ENCODE measurements at places on chromosomes 1 and 21.
A peak's percentile ranks its signal among the peaks of the same experiment; 100 is the strongest.

DNA sequence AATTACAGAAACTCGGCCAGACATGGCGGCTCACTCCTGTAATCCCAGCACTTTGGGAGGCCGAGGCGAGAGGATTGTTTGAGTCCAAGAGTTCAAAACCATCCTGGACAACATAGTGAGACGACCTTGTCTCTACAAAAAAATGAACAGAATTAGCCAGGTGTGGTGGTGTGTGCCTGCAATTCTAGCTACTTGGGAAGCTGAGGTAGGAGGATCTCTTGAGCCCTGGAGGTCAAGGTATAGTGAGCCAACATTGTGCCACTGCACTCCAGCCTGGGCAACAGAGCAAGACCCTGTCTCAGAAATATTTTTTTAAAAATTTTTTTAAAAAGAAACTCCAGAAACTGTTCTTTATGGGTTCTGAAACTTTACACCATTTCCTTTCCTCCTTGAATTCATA, 38.4 kb upstream of the IFNGR2 start:
- DNase-seq, result no peak

DNA sequence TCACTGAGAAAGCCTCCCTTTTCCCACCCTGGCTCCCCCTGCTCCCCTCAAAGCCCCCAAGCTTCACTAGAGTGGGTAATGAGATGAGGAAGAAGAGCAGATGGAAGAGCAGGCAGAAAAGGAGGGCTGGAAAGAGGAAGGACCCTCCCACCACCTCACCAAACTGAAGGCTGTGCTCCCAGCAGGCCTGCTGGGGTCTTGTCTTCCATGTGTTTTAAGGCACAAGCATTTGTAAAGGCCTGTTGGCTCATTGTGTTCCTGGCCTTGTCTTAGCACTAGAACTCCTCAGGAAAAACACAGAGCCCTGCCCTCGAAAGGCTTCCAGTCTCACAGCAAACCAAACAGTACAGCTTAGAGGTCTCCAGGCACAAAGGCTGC, 51.5 kb downstream of the TOMM20 start:
- DNase-seq, result no peak

DNA sequence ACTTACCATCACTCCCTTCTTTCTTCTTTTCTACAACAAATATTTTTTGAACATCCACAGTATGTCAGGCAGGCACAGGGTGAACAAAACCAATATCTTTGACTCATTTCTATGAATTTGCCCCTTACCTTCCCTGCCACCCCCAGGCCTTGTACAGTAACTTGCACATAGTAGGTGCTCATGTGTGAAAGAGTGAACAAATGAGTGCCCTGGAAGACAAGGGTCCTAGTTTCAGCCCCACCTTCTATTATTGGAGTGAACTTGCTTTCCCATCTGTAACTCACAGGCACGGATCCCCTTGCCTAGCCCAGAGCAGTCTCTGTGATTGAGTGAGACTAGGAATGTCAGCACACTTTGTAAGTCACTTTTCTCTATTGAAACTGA, 12.8 kb downstream of the ZDHHC18 start:
- DNase-seq, result no peak

DNA sequence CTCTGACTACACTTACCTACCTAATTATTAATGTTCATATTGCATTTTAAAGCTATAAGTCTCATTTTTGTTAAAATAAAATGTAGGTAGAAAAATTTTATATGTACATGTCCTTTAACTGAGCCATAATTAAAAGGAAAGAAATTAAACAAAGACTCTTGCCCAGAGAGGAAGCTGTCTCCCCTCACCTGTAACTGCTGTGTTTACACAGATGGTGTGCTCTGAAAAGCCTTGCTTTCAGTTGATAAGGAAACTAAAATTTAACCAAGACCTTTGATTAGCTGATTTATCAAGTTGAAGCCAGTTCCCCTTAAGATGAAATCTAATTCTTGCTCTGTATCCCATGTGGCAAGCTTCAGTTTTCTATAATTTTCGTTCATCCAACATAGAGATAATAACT, 213.5 kb downstream of the LYPLAL1 start:
- no peak for DNase-seq

GRCh38 chr1:244176201-244176600, 125.1 kb downstream of the ZBTB18 start:
- DNase-seq, result no peak

- no peak for DNase-seq
Measured at GRCh38 chr1:150970808-150971582, 3.6 kb downstream of the CERS2 start.

GRCh38 chr1:50611675-50612074, 188.4 kb upstream of the DMRTA2 start:
- no peak for DNase-seq

DNA sequence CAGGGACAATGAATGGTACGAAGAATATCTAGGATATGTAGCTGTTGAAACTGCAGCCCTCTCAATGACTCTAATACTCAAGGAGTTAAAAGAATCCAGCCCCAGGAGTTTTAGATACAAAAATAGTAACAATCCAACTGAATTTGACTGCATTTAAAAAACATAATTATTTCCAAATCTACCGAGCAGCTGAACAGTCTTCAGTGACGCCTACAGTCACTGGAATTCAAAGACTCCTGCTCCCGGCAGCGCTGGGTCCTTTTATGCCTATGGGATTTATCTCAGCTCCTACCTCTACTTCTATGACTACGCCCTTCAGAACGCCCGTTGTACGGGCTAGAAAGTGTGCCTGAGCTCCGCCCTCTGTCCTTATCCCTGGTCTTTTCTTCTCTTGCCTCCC, 55.7 kb downstream of the WARS2 start:
- DNase-seq, result no peak

GRCh38 chr1:64543831-64544230, 73.9 kb downstream of the CACHD1 start:
- no peak for DNase-seq

DNA sequence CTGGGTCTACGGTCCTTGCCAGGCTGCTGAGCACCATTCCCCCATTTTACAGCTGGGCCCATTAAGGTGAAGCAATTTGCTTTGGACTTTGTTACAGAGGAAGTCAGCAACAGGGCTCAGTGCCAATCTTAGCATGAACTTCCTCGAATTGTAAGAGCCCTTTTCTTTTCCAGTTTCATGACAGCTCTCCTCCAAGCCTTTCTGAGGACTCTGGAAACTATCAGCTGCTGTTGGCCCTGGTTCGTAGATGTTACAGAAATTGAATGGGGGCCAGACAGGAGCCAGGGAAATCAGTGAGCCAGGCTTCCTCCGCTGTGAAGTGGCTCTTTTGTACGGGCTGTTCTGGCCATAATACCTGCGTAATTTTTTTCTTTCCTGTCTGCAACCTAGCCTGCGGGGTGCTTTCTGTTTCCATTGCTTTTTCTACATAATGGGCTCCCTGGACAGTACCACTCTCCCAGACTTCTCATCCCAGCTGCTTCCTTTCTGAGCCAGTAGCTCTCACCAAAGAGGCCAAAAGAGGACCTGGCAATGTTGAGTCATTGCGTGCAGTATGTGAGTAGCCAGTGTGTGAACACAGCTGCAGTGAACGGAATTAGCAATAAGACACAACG, 386.3 kb downstream of the DISC1 start:
- DNase-seq, result no peak

DNA sequence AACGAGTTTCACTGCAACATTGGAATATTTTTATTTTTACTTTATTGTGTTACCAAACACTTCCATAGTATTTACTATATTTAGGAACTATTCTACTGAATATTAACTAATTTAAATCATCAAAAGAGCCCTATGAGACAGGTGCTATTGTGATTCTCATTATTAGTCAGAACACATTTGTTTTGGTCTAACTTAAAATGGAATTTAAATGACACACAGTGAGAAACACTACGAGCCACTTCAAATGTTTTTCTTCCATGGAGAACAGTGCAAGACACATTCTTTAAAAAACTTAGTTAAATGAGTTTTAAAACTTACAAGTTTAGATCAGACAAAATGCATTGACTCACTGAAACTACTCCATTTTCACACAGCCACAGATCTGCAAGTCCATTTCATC, 6.6 kb upstream of the TRAF3IP3 start:
- no peak for DNase-seq

DNA sequence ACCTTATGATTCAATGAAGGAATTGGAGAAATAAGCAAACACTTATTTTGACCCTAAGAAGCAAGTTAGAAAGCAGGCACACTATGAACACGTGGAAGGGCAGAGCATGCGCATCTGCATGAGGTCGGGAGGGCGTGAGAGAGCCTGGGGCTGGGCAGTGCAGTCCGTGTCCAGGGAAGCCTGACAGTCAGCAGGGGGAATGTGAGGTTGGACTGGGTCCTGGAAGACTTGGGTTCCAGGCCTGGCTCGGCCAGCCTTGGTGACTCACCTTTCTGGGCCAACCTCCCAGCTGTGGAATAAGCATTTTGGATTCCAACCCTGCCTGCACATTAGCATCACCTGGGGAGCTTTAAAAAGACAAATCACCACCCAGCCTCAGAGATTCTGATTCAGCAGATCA, 26.6 kb upstream of the LMX1A start:
- no peak for DNase-seq

DNA sequence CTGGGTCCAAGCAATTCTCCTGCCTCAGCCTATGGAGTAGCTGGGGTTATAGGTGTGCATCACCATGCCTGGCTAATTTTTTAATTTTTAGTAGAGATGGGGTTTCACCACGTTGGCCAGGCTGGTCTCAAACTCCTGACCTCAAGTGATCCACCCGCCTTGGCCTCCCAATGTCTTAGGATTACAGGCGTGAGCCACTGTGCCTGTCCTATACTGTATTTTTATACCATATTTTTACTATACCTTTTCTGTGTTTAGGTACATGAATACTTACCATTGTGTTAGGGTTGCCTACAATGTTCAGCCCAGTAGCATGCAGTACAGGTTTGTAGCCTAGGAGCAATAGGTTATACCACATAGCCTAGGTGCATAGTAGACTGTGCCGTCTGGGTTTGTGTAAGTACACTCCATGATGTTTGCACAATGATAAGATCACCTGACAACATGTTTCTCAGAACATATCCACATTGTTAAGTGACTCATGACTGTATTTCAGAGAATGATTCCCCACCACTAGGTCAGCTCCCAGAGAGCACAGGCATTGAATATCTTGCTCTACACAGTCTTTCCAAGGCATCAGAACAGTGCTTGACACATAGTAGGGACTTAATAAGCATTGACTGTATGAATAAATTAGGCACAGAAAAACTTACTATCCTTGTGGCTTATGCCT, 6.0 kb upstream of the CITED4 start:
- DNase-seq, result no peak

GRCh38 chr1:23184212-23184934, 15.7 kb upstream of the LUZP1 start:
- DNase-seq, result peak; percentile 61

GRCh38 chr1:163565166-163565565, 243.4 kb downstream of the NUF2 start:
- DNase-seq, result no peak

DNA sequence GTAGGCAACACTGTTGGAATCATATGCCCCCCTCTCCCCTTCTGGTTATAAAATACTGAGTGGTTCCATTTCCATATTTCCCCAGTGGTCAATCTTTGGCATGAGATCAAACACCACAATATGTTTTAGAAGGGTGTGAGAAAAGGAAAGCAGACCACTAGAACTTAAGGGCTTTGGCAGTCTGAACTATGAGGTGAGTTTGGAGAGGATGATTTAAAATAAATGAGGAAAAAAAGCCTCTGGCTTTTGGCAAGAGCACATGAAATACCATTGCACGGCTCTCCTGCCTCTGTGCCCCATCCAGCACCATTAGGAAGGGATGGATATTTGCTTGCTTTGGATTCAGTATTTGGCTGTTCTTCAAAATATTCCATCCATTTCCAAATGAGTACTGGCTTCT, 339.5 kb upstream of the C1orf87 start:
- DNase-seq, result no peak

GRCh38 chr1:211735208-211736170, 60.1 kb upstream of the NEK2 start:
- DNase-seq, result no peak

DNA sequence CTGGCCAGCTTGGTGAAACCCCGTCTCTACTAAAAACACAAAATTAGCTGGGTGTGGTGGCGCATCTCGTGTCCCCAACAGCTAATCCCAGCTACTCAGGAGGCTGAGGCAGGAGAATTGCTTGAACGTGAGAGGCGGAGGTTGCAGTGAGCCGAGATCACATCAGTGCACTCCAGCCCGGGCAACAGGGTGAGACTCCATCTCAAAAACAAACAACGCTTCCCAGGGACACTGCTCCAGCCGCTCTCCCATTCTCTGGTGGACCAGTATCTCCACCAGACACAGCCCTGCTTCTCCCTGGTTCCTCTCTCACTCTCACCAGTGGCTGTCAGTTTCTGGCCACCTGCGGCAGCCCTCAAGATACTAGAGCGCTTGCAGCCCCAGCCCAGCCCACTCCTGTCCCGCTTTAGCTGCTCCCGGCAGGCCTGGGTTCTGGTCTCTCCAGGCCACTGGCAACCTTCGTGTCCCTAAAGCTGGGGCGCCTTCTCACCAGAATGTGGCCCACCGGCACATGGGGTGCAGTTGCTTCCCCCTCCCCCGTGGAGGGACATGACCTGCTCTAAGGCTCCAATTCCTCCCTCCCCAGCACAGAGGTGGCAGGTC, 20.9 kb upstream of the LRRC47 start:
- DNase-seq, result no peak

- DNase-seq, result no peak
Measured at GRCh38 chr21:44086636-44087425, 20.4 kb upstream of the PWP2 start.

DNA sequence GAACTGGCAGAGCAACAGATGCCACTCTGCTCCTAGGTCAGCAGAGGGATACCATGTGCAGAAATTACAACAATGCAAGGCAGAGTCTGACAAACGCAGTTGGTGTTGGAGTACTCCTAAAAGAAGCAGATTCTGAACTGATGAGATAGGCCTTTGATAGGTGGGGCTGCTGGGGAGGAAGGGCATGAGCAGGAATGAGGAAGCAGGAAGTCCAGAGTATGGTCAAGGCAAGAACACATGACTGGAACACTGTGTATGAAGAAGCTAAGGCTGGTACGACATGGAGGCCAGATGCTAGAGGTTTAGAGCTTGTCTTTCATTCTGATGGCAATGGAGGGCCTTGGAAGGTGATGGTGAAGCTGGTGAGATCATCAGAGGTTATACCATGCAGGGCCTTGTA, 11.5 kb upstream of the THRAP3 start:
- no peak for DNase-seq

- DNase-seq, result no peak
Measured at GRCh38 chr21:45246386-45247320, 41.0 kb downstream of the POFUT2 start.

GRCh38 chr21:37547615-37548200, 181.1 kb downstream of the DYRK1A start:
- no peak for DNase-seq

Data from CD4-positive, alpha-beta T cell treated with Interleukin-17A for 4 hours (primary cell).